Tongue (tissue), 3 donors: ENCODE measurements at places on chromosomes 1 and 21. TPM values are rescaled to one million over a fixed set of nuclear protein-coding genes. Genes with fewer than 3 reads are reported as not detected.

Gene NEGR1
- total RNA-seq = 16.9 TPM

Gene CHRM3
- 6.1 TPM for total RNA-seq

Gene L1TD1
- 0.41 TPM for total RNA-seq

Gene PGBD2
- total RNA-seq = 9.1 TPM

Gene SSR2
- total RNA-seq = 282 TPM

Gene RCSD1
- 141 TPM for total RNA-seq

Gene DNAH14
- total RNA-seq = 20.2 TPM

Gene TNFRSF9
- not detected for total RNA-seq

Gene SYT2
- 0.21 TPM for total RNA-seq

Gene BATF3
- total RNA-seq = 3.0 TPM

Gene TSPEAR
- 1.0 TPM for total RNA-seq

Gene PTGER3
- total RNA-seq = 3.4 TPM

Gene OR2T6
- total RNA-seq = not detected

Gene NHLH1
- total RNA-seq = not detected

Gene WDR47
- total RNA-seq = 22.7 TPM

Gene DNAJC11
- 35.4 TPM for total RNA-seq

Gene CIART
- total RNA-seq = 0.92 TPM

Gene CNTN2
- 3.1 TPM for total RNA-seq

Gene CD5L
- total RNA-seq = not detected

Gene HSD3B1
- total RNA-seq = not detected

Gene SUSD4
- 28.9 TPM for total RNA-seq

Gene GBP7
- total RNA-seq = not detected

Gene OR2M3
- total RNA-seq = not detected

Gene FCRL4
- not detected for total RNA-seq

Gene CD53
- total RNA-seq = 7.2 TPM

Gene TNFRSF4
- 2.9 TPM for total RNA-seq

Gene RIMKLA
- total RNA-seq = 1.4 TPM

Gene CNIH3
- 2.6 TPM for total RNA-seq

Gene BRDT
- total RNA-seq = not detected

Gene KLF17
- 0.41 TPM for total RNA-seq

Gene CGN
- total RNA-seq = 4.3 TPM

Gene HTR6
- not detected for total RNA-seq

Gene CCDC27
- total RNA-seq = not detected

Gene RGS16
- total RNA-seq = 10.3 TPM

Gene TOR1AIP2
- 59.9 TPM for total RNA-seq

Gene MRPS6
- 25.6 TPM for total RNA-seq
